T-helper 2 cell (primary cell): ENCODE measurements at places on chromosomes 2 and 18.
A peak's percentile ranks its signal among the peaks of the same experiment; 100 is the strongest.

GRCh38 chr2:110858135-110858725, 125.9 kb downstream of the ACOXL start:
- peak; percentile 99 for DNase-seq

GRCh38 chr2:239322416-239323086, 78.3 kb downstream of the HDAC4 start:
- DNase-seq = peak; percentile 59

DNA sequence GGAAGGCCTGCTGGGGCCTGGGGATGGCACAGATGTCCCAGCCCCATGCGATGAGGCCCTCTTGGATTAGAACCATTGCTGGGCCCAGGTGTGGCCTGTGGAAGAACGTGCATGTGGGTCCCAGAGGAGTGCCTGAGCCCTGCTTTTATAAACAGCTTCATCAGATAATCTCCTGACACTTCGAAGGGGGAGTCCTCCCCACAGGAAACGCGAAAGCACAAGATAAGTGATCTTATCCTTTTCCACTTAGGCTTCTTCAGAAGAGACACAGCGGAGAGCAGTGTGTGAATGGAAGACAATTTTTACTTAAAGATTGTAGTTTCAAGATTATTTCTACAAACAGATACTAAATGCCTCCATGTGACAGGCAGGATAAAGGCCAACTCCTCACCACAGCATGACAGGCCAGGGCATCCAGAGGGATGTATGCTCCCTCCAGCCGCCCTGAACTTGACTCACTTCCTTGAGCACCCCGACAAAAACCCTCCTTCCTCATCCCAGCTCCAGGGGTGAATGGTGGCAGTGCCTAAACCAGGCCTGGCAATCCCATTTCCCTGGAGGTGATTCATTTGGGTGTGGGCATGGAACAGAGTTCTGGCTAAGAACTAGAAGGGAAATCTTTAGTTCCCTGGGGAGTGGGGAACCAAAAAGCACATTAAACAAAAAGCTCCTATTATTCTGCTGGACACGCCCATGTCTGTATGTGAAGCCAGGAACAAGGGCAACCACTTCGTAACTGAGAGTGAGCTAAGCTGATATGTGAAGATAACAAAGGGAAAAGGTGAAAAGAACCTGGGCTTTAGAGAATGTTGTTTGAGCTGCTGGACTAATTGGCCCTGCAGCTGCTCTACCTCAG, 56.2 kb upstream of the TMEM163 start:
- no peak for DNase-seq

DNA sequence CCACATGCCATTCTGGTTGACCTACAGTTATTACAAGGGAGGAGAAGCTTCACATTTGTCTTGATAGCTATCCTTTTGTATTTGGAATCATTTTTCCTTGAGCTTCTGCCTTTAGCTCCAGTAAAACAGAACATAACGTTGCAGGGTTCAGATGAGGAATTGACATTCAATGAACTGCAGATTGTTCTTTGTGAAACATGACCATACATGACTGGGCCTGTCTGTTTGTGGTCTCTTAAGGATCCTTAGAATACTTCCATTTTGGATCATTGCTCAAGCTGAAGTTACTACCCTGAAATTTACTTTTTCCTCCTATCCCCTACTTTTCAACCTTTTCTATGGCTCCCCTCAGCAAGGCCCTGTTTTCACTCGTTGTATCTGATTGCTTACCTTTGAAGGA, 1281.7 kb upstream of the CELF4 start:
- no peak for DNase-seq

GRCh38 chr2:142347751-142348150, 216.9 kb upstream of the LRP1B start:
- no peak for DNase-seq

DNA sequence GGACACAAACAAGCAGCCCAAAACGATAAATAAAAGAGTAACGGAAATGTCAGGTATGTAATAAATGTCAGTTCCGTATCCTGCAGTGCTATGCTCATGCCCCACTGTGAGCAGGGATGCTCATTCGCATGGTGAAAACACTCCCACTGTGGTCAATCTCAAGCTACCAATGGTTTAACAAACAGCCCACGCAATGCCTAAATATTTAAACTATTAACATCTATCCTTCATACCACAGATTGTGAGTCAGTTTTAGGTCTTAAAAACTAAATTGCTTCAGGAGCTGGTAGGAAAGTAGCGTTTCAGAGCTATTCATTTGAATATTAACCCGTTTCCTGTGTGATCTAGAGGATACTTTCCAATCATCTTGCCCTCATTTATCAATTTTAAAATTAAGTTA, 207.4 kb downstream of the TCF4 start:
- DNase-seq = no peak

DNA sequence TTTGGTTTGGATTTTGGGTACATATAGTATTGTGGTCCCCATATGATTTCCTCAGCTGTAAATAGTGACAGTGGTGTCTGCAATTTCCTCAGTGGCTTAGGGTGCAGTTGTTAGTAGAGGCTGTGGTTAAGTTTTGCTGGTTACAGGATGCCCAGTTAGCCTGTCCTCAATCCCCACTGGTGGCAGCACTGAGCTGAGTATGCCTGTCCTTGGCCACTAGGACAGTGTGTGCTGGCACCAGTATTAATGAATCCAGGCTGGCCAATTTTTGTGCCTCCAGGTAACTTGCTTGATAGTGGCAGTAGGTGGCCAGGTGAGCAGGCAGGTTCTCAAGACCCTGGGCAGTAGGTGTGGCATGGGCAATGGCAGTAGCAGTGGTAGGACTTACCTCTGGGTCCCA, 973.1 kb downstream of the TMEM182 start:
- DNase-seq = no peak

GRCh38 chr2:95275601-95276243, 1.5 kb downstream of the PROM2 start:
- DNase-seq = no peak

- DNase-seq = no peak
Measured at GRCh38 chr2:46157072-46157965, 139.9 kb upstream of the EPAS1 start.

DNA sequence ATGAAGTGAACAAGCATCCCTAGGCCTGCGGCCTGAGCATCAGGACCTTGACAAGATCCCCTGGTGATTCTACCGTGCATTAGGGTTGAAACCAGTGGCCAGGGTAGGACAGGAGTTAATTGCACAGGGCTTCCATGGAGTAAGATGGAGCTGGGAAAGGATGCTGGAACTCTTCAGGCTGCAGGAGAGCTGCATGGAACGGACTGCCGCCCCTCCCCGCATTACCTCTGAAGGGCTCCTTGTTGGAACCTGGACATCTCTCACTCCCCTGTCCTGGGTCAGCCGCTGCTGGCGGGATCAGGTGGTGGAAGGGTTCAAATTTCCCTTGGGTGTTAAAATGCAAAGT, 156.6 kb upstream of the ID2 start:
- DNase-seq = no peak
